Foreskin melanocyte (primary cell): ENCODE measurements at places on chromosomes 11 and 22.

- no peak for DNase-seq
These were observed 129.8 kb downstream of the ZNF280B start for GRCh38 chr22:22378446-22379415.

GRCh38 chr22:36385491-36386350 is 2.0 kb downstream of the MYH9 start:
- peak; percentile 56 for DNase-seq

GRCh38 chr11:41273908-41274307 is 185.5 kb downstream of the LRRC4C start:
- no peak for DNase-seq

DNA sequence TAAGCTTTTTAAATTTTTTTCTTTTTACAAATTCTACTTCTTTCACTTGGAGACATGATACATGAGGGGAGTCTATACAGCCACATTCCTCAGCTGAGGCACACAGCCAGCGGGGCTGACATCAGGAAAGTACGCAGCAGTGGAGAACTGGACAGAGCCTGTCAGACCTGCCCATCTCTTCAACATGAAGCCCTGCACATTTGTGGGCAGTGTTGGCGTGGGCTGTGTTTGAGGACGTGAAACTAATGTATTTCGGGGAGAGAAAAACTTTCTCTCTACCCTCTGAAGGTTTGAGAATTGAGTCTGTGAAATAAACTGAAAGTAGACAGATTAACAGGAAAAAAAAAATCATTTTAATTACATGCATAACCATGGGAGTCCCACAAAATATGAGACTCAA is 84.8 kb upstream of the HTATIP2 start:
- no peak for DNase-seq
